ENCODE measurements at places on chromosomes 12 and 14.

DNA sequence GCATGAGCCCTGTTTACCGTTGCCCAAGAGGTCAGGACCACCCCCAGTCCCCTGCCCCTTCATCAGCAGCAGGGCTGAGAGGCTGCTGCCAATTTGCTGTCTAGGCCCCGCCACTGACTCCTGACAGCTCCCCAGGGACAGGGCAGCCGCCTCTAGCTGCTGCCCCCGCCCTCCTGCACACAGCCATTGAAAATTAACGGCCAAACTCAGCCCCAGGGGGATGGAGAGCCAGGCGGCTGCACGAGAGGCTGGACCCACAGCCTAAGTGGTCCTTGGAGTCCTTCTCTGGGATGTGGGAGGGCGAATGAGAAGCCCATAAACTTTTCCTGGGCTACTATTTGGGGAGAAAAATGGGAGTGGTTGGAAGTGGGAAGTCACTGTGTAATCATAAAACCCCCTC is 4.6 kb downstream of the FOXN4 start:
- DNase-seq = no peak

- no peak for DNase-seq
These were observed 49.2 kb downstream of the SH2B3 start for GRCh38 chr12:111454716-111455447.

GRCh38 chr12:59298296-59298695 is 297.5 kb upstream of the SLC16A7 start:
- DNase-seq = no peak

DNA sequence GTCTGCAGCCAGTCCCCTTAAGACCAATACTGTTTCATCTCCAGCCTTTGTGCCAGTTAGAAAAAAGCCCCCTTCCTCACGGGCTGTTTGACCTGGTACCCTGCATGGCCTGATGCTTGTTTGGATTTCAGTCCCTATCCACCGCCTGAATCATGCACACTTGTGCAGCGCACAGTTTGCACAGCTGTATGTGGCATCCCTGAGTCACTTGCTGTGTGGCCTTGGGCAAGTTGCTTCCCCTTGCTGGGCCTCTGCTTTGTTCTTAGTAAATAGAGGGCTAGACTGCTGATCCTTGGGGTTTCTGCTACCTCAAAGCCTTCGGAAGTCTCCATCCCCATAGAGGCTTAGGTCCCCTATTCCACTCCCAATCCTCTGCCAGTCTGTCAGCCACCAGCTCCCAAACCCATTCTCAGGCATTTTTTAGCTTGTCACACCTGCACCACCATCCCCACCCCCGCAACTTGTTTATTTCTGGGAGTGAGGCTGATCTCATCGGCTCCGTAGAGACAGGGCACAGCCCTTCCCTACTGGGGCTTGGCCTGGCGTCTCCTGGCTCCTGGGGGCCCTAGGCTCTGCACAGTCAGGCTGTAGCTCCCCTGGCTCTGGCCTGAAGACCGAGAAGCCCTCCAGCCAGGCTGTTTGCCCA is 8.8 kb downstream of the KRT80 start:
- DNase-seq = no peak

GRCh38 chr12:83739607-83740006 is 1052.9 kb downstream of the TMTC2 start:
- no peak for DNase-seq

DNA sequence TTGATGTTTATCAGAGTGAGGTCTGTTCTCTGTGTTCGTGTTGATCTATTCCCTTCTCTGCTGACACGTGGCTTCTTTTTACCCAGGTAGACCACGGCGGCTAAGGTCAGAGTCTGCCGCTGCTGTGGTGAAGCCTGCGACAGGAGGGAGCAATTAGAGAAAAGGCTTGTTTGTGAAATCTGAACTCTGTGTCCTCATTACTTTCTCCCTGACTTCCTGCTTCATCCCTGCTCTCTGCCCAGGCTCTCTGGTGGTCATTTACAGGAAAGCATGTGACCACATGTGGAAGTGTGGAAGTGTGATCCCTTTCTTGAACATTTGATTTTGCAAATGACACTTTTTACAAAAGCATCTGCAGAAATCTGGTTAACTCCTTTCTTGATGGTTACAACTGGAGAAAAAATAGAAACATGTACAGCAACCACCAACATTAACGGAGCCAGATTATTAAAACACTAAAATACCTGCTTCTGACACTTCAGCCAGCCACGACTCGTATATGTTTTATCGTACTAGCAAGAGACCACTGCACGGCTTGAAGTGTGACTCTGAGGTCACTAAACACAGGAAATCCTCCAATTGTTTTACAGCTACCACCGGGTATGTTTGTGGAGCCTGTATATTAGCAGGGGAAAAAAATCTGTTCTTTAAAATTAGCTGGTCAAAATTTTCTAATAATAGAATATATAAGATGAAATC is 388.6 kb upstream of the TMPO start:
- no peak for DNase-seq
